NCI-H774 (cell line): ENCODE measurements at places on chromosomes 1 and 21.

DNA sequence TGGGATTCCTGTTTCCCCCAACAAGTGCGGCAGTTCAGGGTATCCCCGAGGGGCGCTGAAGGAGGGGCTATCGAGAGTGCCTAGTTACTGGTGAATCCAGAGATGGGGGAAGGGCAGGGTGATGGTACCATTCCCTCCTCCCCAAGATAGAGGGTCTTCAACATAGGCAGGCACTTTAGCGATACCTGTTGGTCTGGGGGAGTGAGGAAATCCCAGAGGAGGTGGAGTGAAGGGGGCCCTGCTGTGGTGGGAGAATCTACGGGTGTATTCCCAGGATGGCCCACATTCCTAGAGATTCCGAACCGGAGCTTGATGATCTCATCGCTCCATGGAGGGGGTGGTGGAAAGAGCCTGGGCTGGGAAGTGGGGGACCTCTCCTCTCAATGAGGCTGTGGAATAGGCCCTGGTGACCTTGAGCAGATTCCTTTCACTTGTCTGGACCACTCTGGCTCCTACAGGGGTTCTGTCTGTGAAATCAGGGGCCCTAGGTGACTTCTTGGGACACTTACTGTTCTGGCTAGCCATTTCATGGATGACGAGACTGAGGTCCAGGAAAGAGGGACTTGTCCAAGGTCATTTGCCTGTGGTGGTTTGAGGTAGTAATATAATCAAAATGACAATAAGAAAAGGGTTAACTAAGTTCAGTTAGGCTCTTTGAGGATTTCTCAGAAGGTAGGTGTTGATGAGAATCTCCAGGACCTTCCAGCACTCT is 52.7 kb upstream of the SYNC start:
- DNase-seq: no peak

DNA sequence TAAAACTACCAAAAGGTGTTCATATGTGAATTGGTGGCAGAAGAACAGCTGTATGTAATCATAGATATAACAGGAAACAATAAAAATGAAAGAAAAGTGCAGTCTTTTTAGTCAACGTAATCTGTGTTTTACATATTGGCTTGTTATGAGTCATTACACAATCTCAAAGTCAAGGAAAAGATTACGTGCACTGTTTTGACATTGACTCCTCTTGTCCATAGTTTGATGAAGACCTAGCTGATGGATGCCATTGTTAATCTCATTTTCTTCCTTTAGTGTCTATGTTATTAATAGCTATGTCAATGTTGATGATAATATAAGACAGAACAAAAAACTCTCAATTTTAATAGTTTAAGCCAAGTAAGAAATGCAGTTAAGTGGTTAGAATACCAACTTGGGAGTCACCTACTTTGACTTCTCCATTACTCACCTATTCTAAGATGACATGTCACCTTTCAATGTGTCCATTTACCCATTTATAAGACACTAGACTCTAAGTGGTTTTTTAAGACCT is 84.5 kb upstream of the SAMSN1 start:
- DNase-seq: no peak

DNA sequence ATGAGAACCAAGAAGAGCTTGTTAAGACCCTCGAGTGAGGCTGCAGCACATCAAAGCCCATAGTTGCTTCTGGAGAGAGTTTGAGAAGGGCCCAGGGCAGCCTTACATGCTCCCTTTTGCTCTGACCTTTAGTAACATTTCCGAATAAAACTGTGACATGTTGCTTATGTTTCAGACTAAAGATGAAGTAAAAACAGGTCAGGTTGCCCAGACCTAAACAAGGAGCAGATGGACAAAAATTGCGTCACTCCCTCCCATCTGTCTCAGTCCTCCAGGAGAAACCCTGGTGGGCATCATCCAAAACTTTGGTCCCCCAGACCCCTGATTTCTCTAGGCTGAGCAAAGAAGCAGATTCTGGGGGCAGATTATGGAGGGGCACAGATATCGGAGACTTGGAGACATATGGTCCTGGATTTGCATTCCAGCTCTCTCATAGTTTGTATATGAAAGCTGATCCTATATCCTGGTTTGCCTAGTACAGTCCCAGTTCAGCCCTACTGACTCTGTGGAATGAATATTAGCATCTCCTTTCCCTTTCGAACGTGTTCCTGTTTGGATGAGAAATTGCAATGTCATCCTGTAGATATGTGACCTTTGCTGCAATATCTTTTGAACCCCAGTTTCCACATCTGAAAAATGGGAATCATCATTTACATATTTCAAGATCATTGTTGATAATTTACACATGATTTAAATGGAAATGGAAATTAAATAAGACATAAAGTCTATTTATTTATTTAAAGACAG is 304.9 kb upstream of the USP24 start:
- DNase-seq: no peak

DNA sequence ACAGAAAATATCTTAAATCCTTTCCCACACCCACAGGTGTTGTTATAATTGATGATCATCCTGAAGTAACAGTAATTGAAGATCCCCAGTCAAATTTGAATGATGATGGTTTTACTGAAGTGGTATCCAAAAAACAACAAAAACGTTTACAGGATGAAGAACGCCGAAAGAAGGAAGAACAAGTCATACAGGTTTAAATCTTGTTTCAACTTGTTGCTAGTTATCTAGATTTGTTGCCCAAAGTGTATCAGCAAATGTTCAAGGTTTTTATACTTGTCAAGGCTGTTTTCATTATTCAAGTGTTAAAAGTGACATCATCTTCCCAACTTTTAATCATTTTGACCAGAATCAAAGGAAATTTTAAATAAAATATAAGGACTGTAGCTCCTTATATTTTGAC is 64.7 kb downstream of the PRRC2C start:
- no peak for DNase-seq

DNA sequence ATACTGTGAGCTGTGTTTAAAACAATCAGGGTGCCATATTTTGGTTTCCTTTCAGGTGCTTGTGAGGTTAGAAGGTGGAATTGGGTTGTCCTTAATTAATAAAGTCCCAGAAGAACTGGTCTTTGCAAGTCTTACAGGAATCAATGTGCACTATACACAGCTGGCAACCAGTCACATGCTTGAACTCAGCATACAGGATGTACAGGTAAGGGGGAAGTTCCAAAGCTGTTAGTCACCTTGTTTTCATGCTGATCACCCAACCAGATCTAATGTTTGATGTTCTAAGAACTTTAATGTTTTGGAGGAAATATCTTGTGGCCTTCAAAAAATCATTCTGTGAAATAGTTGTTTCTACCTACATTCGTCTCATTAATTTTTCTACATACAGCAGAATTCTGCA is 156.3 kb downstream of the VPS13D start:
- DNase-seq: no peak

DNA sequence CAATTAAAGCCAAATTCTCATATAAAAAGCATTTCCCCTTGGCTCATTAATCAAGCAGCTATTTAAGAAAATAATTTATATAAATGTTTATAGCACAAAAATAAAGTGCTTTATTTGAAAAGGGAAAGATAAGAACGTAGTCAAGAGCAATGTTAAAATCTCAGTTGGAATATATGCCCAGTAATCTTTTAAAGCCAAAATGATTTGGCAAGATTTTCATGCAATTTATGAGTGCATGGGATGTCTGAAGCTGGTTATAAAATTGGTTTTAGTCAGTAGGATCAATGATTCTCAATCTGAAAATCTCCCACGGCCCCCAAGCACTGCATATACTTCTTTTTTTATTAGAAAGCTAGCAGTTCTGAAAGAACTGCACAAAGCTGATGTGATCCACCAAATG is 188.8 kb downstream of the RERE start:
- DNase-seq: no peak

GRCh38 chr1:203526572-203526971 is 32.6 kb downstream of the OPTC start:
- no peak for DNase-seq

GRCh38 chr1:182107209-182107608 is 45.7 kb upstream of the ZNF648 start:
- DNase-seq: no peak

DNA sequence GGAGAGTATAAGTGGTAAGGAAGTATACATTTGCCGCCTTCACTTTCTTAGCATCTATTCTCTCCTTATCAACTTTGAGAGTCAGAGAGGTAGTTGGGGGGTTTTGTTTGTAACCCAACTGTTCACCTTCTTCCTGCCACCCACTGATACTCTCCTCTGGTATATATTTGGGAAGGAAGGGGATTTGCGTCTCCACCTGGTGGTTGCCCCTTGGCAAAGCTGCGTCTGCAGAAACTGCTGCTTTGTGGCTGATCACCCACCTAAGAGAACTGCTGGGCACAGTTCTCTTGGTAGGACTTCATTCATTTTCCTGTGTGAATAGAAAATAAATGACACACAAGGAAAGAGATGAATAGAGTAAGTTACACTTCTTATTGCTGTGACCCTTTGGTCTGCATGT is 87.0 kb downstream of the SYT14 start:
- no peak for DNase-seq

DNA sequence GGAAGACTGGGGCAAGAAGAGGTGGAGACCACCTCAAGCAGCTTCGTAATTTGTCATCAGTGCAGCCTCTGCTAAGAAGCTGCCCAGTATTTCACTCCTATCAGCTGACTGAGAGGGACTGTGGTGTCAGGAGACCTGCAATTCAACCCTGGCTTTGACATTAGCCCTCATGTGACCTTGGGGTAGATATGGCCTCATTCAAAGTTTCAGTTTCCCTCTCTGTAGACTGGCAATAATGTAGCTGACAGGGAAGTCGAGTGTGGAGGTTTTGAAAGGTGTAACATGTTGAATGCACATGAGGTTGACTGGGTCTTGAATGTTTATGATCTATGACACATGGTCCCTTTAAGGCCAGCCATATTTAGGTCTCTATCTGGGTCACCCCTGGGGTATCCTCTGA is 2.2 kb upstream of the SPRR4 start:
- DNase-seq: no peak

DNA sequence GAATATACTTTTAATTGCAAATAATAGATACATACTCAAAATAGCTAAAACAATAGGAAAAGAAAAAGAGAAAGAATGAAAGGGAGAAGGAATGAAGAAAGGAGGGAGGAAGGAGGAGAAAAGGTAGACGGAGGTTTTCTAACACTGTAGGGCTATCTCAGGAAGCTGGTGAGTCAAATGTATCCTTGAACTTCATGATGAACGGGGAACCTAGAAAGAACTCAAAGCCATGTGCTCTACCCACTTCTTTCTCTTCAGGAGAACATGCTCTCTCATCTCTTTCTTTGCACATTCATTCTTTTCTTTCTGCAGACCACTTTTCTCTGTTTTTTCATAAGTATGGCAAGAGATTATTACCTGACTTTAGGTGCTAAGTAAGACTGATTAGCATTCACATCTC is 37.3 kb upstream of the ZNF644 start:
- no peak for DNase-seq

- DNase-seq: no peak
Observed at GRCh38 chr1:107533436-107533835, 392.6 kb downstream of the NTNG1 start.

- DNase-seq: no peak
Observed at GRCh38 chr1:199168888-199169585, 530.2 kb downstream of the PTPRC start.

DNA sequence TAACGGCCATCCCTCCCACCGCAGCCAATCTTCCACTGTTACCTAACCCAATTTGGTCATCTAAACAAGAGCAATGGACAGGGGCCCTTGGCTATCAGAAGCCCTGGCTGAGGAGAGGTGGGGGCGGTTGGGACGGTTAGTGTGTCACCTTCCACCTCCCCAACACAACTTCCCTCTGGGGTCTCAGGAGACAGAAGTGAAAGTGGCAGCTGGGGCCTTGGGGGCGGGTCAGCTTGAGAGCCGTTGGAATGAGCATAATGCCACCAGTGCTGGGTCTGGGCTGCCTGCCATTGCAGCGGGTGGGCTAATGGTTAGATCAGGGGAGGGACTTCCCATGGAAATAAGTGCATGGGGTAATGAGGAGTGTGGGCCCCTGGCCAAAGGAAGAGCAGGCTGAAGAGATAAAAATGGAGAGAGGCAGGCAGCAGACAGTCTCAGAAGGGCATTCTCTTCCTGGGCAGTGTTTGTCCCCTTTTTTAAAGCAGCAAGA is 7.9 kb downstream of the MEF2D start:
- no peak for DNase-seq

DNA sequence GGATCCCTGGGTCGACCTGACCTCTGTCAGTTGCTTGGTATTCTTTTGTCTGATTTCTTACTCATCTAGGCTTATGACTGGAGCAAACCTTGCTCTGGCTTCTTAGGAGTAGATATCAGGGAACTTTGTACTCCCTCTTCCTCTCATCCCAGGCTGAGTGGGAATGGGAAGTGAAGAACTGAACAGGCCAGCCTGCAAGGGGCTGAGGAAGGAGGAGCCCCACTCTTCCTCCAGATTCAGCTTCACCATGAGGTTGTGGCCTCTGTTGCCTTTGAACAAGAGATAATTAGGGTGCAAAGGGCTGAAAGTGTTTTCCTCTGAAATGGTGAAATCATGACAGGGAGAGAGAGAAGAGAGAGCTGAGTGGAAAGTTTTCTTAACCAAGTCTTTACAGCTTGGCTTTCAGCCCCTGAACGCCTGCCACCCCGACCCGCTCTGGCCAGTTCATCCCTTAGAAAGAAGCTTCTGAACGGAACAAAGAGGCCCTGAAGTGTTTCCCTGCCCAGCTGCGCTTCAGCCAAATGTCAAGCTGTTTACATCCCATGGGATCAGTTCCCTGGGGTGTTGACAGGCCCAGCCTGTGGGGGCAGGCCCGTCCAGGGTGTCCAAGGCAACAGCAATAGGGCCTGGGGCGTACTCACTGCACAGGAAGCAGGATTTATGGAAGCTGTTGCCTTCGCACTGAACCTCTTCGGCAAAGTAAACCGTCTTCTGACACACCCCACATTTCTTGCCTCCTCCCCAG is 11.2 kb downstream of the CSRP1 start:
- no peak for DNase-seq

DNA sequence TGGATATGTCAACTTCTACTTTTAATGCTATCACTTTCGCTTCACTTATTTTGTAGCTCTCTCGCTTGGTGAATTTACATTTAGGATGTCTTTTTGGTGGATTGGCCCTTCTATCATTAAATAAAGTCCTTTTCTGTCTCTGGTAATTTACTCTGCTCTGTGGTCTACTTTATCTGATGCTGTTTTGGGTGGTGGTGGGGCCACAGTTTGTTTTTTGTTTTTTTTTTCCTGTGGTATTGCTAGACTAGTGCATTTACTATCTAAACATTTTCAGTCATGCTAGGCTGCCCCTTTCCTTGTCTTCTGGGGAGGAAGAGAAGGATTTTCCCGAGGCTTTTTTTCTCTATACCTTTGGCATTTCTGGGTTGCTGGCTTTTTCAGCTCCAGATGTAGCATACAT is 18.1 kb upstream of the FCRLA start:
- no peak for DNase-seq

- no peak for DNase-seq
Observed at GRCh38 chr1:15465674-15466073, 9.1 kb downstream of the CELA2A start.

DNA sequence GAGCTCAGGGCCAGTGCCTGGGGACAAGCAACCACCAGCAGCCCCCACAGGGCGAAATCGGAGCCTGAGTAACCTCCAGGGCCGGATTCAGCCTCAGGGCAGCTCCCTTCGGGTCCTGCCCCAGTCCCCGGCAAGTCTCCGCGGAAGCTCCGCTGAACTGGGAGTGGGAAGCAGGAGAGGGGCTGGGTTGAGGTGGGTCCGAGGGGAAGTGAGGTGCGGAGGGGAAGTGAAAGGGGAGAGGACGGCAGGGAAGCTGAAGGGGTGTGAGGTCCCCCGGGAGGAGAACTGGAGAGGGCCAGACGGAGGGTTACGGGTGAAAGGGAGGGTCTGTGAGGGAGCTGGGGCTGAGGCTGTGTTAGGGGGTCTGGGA is 560 bp downstream of the PADI2 start:
- DNase-seq: no peak

- no peak for DNase-seq
Observed at GRCh38 chr1:4133297-4133938, 233.3 kb upstream of the C1orf174 start.

GRCh38 chr1:51328279-51328678 is 2.1 kb downstream of the TTC39A start:
- DNase-seq: no peak
